ENCODE measurements at places on chromosomes 16 and 17.

- DNase-seq, result no peak
These were observed 63.5 kb downstream of the CRISPLD2 start for GRCh38 chr16:84883301-84883700.

DNA sequence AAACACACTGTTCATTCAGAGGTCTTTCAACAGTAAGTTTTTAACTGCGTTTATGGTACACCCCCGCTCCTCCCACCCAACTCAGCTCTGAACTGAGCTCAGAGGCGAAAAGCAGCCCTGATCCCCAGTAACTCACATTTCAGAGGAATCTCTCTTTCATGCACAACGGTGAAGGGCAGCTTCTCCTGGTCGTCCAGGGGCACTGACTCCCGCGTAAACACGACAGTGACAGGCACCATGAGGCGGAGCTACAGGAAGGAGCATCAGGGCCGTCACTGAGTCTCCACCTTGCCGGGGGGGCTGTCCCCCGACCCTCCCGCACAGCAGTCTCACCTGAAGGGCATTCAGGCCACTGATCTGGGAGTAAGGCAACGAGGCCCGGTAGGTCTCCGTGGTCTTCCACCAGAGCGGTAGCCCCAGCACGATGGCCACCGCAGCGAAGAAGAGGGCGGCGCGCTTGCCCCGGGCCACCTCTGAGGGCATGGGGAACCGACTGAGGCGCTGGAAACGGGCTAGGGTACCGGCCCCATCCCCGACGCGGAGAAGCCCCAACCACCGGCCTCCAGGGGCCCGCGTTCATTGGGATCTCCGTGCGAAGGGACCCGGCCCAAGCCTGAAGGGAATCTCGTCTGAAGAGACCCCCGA, 486 bp downstream of the PIGS start:
- no peak for DNase-seq

- no peak for DNase-seq
These were observed 124.9 kb downstream of the CMIP start for GRCh38 chr16:81569361-81570034.

- DNase-seq, result no peak
These were observed 15.9 kb downstream of the CHAD start for GRCh38 chr17:50452630-50453300.

- DNase-seq, result no peak
These were observed 131.6 kb downstream of the MRTFB start for GRCh38 chr16:14202697-14203096.

DNA sequence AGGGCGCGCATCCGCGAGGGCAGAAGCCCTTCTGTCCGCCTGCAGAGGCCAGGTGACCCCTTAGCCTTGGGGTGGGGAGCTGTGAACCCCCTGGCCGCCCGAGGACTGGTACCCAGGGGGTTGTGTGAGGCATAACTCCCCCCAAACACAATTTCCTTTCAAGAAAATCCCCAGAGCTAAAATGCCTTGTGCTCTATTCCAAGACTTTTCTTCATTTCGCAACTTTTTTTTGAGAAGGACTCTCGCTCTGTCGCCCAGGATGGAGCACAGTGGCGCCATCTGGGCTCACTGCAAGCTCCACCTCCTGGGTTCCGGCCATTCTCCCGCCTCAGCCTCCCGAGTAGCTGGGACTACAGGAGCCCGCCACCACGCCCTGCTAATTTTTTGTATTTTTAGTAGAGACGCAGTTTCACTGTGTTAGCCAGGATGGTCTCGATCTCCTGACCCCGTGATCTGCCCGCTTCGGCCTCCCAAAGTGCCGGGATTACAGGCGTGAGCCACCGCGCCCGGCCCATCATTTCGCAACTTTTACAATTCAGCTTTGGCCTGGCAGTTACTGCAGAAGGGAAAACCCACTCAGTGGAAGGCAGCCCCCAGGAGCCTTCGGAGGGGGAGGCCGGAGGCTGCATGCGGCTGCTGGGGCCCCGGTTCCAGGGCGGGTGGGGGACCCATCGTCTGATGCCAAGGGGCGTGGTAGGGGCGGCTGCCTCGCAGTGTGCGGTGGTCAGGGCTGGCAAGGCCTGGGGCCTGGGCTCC, 963 bp upstream of the APRT start:
- DNase-seq, result no peak

DNA sequence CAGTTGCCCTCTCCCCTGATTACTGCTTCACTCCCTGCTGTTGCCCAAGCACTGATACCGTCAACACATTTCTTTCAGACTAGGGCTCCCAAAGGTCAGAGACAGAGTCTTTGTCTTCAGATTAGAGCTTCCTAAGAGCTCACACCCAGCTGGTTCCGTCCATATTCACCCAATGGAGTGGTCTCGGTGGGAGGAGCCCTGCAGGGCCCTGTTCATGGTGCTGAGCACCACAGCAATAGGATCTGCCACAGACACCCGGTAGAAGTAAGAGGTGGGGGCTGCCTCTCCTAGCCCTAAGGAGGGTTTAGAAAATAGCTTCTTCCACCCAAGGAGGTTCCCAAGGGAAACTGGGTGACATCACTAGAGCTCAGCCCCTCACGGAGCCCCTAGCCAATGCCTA, 128.3 kb downstream of the CCDC144A start:
- DNase-seq, result no peak

GRCh38 chr17:68394608-68395331, 62.5 kb downstream of the WIPI1 start:
- no peak for DNase-seq

- no peak for DNase-seq
These were observed 5.8 kb downstream of the PRSS27 start for GRCh38 chr16:2713985-2714774.

GRCh38 chr16:11828696-11829095, 22.6 kb downstream of the RSL1D1 start:
- no peak for DNase-seq

- DNase-seq, result no peak
These were observed 63.9 kb upstream of the ARL4D start for GRCh38 chr17:43334738-43335402.

DNA sequence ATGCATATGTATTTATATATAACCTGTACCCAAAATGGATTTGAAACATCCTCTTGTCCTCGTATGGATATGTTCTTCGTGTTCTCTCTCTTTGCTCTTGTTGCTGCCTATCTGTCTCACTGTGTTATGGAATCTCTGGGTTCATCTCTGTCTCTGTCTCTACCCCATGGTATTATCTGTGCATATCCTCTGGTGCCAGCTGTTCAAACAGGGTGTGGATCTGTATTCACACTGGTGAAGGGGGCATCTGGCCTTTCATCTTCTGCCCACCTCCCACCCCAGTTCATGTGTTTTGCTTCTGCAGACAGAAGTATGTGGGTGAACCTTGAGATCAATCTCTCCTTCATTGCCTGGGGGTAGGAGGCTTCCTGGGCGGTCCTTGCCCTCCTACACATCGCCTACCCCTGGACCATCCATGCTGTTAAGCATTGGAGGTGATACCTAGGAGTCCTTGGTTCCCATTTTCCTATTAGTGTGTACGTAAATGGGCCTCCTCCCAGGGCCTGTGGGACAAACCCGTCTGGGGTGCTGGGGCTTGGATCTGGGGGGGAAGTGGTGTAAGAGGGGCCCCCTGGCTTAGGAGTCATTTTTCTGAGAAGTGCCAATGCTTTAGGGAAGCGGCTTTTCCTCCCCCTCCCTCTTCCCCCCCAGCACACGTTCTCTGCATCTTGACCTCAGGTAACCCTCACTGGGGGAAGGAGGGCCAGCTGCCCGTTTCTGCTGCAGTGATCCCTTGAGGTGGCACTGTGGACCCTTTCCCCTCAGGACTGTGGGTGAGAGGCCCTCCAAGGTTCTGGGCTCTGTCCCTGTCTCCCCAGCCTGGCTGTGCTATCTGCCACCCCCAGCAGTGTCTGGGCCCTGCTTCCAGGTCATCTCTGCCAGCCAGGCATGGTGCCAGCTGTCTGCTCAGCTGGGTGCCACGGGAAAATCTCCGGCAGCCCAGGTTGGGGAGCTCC, 21.1 kb downstream of the RARA start:
- no peak for DNase-seq

DNA sequence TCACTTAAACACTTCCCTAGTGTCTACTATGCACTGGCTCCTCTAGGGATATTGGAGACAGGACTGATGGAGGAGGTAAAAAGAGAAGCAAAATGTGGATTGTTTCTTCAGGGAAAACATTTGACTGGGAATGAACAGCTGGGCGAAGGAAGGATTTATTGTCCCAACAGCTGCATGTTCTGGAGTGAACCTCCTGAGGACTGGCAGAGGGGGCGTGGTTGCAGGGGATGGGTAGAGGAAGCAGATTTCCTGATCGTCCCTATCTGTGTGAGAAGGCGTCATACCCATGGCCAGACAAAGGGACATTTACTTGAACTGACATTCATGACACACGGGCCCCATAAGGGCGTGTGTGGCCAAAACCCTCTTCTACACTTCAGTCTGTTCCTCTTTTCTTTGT, 321.5 kb downstream of the MAP2K4 start:
- no peak for DNase-seq

DNA sequence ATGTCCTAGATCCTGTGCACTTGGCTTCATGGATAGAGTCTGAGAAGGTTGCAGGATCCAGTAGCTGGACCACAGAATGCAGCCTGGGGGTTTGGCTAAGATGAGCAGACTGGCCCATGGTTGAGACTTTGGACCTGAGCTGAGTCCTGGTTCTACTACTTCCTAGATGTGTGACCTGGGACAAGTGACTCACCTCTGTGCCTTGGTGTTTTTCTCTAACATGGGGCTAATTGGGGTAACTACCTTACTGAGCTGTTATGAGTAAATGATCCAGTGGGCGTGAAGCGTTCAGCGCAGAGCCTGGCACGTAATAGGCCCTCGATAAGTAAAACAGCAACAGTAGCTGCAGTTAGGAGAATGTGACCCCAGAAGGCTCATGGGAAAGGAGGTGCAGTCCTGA, 38.8 kb downstream of the SNX20 start:
- no peak for DNase-seq

GRCh38 chr16:149024-149660, 3.3 kb upstream of the HBZ start:
- DNase-seq, result no peak

DNA sequence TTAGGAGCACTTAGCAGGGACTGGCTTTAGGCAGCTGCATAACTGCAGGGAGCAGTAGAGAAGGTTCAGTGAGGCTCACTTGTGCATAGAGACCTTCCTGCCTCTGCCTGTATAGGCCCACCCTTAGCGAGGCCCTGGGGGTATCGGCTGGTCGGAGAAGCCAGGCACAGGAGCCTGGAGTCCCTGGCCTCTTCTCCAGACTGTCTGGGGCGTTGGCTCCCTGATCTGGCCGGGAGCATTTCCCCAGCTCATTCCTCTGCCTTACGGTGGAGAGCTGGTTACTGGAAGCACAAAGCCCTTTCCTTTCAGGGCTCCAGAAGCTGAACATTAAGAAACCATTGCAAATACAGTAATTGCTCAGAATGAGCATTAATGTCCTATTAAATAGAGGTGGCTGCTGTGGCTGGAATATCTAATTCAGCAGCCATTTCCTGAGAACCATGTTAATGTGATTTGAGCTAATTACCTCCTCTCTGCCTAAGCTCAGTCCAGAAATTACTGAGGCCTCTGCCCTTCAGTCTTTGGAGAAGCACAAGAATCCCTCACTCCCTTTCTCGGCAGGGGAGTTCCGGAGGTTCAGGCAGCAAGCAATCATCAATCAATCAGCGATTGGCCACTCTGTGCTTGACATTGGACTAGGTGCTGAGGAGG, 18.8 kb upstream of the TMEM220 start:
- no peak for DNase-seq

DNA sequence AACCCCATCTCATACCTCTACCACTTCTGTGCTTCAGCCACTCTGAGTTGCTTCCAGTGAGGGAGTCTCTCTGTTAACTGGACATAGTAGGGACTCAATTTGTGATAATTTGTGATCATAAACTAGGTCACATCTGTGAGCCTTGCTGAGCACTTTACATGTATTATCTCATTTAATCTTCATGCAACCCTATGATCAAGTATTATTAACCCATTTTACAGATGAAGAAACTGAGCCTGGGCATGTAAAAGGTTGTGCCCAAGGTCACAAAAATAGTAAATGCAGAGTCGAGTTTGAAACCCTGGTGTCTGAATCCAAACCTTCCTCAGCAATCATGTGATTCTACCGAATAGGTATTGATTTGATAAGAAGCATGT, 18.6 kb downstream of the PDP2 start:
- no peak for DNase-seq

DNA sequence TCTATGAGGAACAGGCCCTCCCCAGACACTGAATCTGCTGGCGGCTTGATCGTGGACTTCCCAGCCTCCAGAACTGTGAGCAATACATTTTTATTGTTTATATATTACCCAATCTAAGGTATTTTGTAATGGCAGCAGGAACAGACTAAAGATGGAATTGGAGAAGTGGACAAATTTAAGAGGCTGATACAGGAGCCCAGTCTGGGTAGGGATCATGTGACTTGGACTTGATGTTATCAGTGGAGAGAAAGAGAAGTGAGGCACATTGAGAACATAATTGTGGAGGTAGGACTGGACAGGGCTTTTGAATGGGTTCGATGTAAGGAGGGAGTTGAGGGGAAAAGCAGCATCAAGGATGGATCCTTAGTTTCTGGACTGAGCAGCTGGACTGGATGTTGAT, 93.8 kb downstream of the USP31 start:
- DNase-seq, result no peak

DNA sequence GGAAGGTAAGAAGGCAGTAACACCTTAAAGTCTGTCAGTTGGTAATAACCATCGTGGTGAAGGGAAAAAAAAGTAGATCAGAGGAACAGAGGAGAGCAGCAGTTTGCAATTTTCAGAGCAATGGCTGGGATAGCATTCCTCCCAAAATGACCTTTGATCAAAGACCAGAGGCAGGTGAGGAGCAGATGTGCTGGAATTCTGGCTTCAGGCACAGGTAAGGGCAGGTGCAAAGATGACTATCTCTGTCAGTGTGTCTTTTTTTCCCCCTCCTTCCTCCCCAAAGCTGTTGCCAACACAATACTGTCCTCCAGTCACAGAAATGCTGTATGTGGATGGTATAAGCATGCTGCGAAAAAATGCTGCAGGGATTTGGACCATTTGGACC, 166.7 kb downstream of the XYLT1 start:
- no peak for DNase-seq

DNA sequence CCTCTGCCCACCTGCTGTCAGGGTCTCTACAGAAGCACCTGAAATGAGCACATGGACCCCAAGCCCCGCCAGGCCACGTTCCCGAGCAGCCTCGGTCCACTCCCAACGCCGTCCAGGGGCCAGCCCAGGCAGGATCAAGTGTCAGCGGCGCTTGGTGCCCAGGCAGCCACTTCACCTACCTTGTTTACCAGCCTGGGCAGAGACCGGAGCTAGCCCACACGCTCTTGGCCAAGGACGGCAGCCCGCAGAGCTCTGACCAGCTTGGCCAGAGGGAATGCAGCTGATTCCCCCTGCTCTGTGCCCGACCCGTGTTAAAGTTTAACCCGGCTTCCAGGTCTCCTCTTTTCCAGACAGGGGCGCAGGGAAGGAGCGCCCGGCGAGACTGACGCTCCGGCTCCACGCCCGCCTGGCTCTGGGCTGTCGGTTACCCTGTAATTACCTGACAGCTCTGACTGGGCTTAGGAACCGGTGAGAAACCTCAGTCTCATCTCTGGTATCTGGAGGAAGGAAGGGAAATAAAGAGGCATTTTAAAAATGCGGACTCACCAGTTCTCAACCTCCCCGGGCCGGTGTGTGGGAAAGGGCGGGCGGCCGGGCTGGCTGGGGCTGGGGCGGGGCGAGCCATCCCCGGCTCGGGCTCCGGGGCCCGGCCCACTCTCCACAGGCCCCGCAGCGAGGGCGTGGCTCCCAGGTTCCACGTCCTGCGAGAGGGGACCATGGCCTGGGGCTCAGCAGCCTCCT, 4.6 kb downstream of the KIFC3 start:
- DNase-seq, result no peak

Measured in osteocyte (in vitro differentiated cells).